T-helper 1 cell (primary cell): ENCODE measurements at places on chromosomes 2 and 18.

GRCh38 chr2:157312866-157313486 is 12.6 kb downstream of the ERMN start:
- DNase-seq = no peak

- no peak for DNase-seq
These were observed 1.4 kb downstream of the WNT6 start for GRCh38 chr2:218860950-218861381.

DNA sequence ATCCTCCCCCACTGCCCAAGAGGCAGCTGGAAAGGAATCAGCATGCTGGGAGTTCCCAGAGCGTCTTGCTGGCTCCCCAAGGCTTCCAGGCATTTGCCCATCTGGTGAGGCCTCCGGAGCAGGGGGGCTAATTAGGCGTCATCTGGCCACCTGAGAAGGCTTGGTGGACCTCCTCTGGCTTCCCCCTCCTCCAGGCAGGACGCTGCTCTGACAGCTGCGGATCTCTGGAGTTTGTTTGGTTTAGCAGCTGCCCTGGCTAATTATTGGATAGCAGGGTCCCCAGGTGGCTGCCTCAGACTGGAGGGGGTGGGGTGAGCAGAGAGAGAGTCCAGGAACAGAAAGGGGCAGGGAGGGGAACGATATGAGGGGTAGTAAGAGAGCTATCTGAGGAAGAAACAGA is 425.2 kb upstream of the MEX3C start:
- no peak for DNase-seq

DNA sequence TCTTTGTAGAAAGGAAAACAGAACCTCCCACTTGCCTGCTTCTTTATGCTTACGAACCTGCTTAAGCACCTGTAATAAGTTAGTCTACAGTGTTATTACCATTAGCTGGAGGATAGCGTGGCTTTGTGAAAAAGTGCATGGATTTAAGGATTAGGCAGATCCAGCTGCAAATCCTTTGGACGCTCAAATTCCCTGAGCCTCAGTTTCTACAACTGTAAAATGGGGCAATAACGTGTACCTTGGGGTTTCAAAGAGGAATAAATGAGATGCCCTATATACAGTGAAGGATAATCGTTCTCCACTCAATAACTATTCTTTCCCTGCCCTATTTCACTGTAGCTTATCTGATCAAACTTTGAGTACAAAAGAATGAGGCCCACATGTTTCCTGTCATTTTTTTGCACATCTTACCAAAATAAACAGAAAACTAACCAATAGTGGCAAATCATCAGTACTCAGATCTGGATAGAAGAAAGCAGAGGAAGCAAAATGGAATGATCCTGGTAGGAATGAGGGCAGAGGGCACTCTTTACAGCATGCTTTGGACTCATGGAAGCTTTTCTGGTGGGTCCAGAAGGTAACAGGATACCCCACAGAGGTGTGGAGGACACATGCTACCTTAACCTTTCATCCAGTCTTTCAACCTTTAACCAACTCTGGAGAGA is 14.8 kb downstream of the MOGAT1 start:
- no peak for DNase-seq

DNA sequence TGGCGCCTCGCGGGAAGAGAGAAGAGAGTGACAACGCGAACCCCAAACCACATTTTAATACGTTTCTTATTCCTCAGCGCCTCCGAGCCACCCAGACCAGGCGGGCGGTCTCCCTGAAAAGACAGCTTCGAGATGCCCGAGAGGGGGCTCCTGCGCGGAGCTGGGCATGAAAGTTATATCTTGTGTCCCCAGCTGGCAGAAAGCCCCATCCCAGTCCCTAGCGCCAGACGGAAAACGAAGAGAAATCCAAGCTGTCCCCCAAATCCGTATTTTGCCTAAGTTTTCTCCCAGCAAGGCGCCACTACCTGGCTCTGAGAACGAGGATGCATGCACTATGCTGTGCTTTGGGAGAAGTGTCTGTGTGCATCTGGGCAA is 797 bp downstream of the NXPH2 start:
- no peak for DNase-seq

DNA sequence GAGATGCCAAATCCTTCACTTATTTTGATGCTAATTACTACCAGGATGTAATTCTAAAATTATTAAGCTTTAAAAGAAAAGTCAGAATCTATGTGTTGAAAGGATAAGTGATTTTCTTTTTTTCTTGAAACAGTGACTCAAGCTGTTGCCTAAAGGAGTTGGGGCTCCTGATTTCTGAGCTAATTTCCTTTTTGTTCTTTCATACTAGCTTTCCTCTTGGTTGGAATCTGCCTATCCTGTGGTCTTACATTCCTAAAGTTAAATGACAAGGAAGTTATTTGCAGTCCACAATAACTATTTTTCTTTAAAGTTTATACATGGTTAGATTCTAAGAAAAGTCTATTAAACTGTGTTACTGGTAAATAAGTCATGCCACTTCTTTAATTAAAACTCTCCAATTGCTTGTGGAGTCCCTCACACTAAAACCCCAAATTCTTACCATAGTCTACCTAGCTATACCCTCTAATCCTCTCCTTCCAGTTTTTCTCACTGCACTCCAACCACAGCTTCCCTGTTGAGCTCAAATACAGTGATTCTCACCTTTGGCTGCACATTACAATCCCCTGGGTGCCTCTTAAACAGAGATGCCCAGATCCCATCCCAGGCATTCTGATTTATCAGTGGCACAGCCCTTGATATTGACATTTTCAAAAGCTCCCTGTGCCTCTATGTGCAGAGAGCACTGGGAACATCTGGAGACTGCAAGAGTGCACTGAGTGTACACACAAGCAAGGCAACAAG is 63.3 kb upstream of the EFEMP1 start:
- DNase-seq = no peak

DNA sequence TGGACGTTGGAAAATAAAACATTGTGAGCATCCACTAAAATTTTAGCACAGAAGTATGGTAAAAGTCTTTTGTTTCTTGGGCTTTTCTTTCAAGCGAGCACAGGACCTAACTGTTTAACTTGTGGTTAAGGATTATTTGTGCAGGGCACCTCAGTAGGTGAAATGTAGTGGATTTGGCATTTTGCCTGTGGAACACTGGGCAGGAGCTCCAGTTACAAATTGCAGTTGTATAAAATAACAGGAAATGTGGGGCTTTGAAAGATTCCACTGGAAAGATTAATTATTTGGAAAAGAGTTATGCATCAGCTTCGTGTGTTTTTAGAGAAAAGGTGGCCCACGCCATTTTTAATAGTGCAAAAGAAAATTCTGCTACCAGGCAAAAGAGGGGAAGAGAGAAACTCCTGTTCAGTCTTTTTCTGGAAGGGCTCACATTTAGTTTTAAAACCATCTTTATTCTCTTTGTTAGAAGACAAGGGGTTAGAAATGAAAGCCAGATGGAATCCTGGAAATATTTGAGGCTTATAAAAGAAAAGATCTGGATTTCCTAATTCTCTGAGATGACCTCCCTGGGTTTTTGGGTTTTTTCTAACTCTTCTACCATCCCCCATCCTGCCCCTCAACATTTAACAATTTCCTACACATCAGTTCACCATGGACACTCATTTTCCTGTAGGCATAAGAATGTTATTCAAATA is 144.3 kb upstream of the SERTAD2 start:
- no peak for DNase-seq
